ENCODE measurements at places on chromosomes 4 and X.

GRCh38 chrX:71282514-71283402 is 677 bp upstream of the NONO start:
- DNase-seq, result no peak

DNA sequence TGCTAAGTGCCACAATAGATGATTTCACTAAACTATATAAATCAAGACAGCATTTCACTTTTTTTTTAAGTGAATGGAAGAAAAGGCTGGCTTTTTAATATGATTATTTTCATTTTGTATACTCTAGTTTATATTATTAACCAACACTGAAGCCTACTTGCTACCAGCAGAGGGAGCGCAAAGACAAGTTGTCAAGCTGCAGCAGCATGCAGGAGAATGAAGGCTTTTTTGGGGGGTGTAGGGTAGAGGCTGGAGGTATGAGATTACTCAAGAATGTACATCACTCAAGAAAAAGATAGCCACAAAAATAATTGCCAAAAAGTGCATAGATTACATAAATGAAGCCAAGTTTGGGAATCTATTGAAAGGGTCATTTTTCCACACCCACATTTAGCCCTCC is 519.5 kb downstream of the FGF13 start:
- DNase-seq, result no peak

- DNase-seq, result no peak
These were observed 109.2 kb downstream of the ARHGAP10 start for GRCh38 chr4:147840838-147841738.

DNA sequence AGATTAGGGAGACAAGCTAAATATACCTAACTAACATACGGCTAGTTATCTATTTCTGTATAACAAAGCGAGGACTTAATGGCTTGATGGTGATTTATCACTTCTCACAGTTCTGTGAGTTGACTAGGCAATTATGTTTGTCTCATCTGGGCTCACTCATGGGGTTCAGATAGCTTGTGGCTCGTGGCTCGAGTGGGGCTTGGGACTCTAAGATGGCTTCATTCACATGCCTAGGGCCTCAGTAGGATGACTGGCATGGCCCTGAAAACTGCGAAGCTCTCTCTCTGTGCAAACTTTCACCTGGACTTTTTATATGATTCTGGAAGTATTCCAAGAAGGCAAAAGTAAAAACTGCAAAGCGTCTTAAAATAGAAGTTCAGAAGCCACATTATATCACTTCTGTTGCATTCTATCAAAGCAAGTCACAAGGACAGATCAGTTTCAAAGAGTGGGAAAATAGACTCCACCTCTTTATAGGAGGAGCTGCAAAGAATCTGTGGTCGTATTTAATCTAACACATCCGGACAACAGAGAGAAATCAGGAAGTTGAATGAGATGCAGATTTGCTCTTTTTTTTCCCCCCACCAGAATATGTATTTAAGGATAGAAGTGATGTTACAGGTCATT is 491.2 kb downstream of the INPP4B start:
- DNase-seq, result no peak

DNA sequence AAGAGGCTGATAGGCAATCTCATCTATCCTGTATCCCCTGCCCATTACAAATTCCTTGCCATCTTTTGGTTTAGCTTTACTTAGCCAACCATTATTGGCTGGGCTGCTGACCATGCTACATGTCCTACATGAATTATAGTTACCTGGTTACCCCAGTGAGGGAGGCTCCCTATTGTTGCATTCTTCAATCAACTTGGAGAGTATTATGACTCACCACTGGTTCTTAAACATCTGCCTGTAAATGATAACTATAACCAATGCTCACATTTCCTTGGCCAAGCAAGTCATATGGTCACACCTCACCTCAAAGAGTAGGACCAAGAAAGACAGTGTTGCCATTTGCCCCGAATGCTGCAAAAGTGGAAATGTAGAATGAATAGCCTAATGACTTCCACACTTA is 297.6 kb downstream of the IL15 start:
- DNase-seq, result no peak

- DNase-seq, result no peak
These were observed 20.2 kb upstream of the CTSO start for GRCh38 chr4:155973639-155974475.

GRCh38 chr4:29540439-29541102 is 1179.6 kb upstream of the PCDH7 start:
- DNase-seq, result no peak

- DNase-seq, result no peak
These were observed 12.9 kb downstream of the PALLD start for GRCh38 chr4:168509786-168510185.
